ENCODE measurements at places on chromosomes 1 and 21. TPM values are rescaled to one million over a fixed set of nuclear protein-coding genes. Genes with fewer than 3 reads are reported as not detected.

The BCL2L15 gene
- 0.17 TPM for total RNA-seq

The RIMKLA gene
- total RNA-seq, result 0.08 TPM

The C1orf87 gene
- not detected for total RNA-seq

The ALX3 gene
- not detected for total RNA-seq

- no peak overlapping the region for H3K4me3 ChIP-seq
- H3K4me1 ChIP-seq, result no peaks in the 10 kb centered on the region
- H3K27ac ChIP-seq, result no peak overlapping the region
- no peaks in the 10 kb centered on the region for H3K36me3 ChIP-seq
- no peak for DNase-seq
Measured at GRCh38 chr1:64721135-64721534, 23.7 kb upstream of the RAVER2 start.

- H3K4me3 ChIP-seq, result no peak overlapping the region
- H3K36me3 ChIP-seq, result no peaks in the 10 kb centered on the region
- no peak for DNase-seq
- H3K4me1 ChIP-seq, result no peaks in the 10 kb centered on the region
- no peak overlapping the region for H3K27ac ChIP-seq
- H3K27me3 ChIP-seq, result peaks cover 6% of the 10 kb centered on the region
Measured at GRCh38 chr1:13588946-13589796, 5.5 kb downstream of the PDPN start.

DNA sequence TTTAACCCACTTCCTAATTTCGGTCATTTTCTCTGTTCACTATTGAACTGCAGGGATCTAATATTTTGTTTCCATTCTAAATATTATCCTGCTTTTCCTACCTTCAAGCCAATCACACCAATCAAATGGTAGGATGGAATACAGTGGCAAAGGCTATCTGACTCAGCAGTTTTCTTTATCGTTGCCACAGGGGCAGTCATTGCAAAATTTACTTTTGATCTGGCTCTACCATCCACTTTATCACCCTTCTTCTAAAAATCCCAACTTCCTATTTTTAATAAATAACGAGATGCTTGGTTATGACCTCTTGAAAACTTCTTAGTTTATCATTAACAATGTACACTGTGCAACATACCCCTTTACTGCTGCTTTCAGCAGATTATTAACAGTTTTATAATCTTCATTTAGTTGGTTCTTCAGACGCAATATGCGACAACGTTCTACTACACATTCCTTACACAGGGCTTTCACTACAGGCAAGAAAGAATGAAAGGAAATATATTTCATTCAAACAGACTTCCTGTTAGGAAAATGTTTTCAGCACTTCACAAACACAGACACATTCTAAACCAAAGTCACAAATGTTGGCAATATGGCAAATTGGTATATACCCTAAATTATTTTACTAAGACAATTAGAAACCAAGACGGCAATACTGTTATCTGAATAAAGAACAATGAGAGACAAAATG is 52.3 kb upstream of the RAP1GAP start:
- no peak overlapping the region for H3K27ac ChIP-seq
- no peak overlapping the region for H3K4me3 ChIP-seq
- DNase-seq, result no peak
- H3K27me3 ChIP-seq, result no peaks in the 10 kb centered on the region
- peaks cover 6% of the 10 kb centered on the region for H3K36me3 ChIP-seq
- H3K4me1 ChIP-seq, result peaks cover 16% of the 10 kb centered on the region

DNA sequence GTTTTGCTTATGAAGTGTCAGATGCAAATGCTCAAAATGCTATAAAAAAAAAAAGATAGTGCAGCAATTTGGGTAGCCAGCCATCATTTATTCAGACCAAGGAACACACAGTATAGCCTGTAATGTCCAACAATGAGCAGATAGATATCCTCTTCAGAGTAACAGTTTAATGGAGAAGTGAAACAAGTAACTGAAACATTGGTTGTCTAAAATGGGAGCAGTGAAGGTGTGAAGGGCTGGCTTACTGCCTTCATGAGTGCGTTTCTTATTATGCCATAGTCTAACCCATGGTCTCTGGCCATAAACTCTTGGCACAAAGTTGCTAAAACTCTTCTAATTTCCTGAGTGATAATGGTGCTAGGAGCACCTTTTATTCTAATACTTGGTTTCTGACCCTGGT is 11.4 kb downstream of the RGS5 start:
- H3K4me3 ChIP-seq, result no peak overlapping the region
- H3K27ac ChIP-seq, result no peak overlapping the region
- no peaks in the 10 kb centered on the region for H3K4me1 ChIP-seq

GRCh38 chr1:30756545-30757351 is 826 bp downstream of the LAPTM5 start:
- DNase-seq, result no peak
- peaks cover 7% of the 10 kb centered on the region for H3K4me1 ChIP-seq
- H3K27ac ChIP-seq, result peak overlapping the region; percentile 77
- no peaks in the 10 kb centered on the region for H3K27me3 ChIP-seq
- peak overlapping the region; percentile 45 for H3K4me3 ChIP-seq
